HT-29 (cell line): ENCODE measurements at places on chromosomes 16 and 17.
A peak's percentile ranks its signal among the peaks of the same experiment; 100 is the strongest.

DNA sequence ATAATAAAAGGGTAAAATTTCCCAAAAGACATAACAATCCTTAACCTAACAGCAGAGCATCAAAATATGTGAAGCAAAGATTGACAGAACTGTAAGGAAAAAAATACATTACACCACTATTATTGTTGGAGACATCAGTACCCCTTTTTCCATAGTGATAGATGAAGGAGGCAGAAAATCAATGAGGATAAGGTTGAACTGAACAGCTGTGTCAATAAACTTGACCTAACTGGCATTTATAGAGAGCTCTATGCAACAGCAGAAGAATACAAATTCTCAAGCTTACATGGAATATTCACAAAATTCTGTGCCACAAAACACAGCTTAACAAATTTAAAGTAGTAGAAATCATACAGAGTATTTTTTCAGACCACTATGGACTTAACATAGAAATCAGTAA, 195.0 kb upstream of the ELAC2 start:
- DNase-seq = no peak

DNA sequence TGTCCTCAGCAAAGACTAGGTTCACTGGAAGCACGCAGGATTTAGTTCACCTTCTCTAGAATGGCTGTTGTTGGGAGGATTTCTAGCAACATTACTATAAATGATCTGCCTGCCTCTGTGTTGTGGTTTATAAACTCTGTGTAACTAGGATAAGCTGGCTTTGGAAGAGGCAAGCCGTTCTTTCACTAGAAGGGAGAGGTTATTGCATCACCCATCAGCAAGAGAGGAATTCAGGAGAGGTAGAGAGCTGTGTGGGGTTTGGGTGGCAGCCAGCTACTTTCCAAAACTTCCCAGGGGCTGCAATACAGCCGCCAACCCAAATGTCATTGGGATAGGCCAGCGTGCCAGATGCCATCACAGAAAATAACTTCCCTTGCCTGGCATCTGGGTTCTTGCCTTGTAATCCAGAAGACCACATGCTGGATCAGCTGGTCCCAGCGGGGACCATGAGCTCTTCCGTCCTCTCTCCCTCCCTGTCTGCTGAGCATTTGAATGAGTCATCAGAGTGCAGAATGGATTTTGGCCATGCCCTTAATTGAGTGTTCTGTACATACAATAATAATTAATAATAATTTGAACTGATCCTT, 95.7 kb upstream of the RBFOX1 start:
- no peak for DNase-seq

DNA sequence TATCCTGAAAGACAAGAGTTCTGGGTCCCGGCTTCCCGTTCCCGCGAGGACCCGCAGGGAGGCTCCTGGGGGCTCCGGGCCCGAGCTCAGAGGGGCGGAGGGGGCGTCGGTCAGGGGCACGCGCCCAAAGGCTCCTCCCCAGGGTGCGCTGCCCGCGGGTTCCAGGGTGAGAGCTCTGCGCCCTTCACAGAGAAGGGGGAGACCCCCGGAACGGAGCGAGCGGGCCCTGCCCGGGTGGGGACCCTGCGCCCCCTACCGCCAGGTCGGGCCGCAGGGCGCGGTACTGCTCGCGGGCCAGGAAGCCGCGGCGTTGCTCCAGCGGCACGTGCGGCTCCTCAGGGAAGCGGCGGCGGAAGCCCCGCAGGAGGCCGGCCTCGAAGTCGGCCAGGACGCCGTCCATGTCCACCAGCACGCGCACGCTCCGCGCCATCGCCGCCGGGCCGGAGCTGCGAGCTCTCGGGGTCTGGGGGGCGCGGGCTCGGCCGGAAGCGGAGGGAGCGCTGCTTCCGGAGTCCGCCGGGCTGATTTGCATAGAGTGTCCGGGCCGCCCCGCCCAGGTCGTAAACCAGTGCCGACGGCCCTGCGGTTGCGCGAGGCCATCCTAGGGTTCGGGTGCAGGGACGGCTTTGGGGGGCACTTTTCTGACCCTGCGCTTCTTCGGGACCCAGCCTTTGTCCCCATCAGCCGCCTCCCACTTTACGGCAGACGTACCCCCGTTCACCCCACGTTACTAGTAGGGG, at the start of gene NT5C:
Gene NT5C (minus strand): TSS at position 465 of the 740 bp plus-strand sequence. CDS start 35 bp downstream, at position 430.
- peak; percentile 84 for DNase-seq

- DNase-seq = peak; percentile 72
Observed at GRCh38 chr16:84349862-84350684, 18.3 kb upstream of the ATP2C2 start.

GRCh38 chr16:31033709-31034492, 543 bp downstream of the STX4 start:
- peak; percentile 84 for DNase-seq

- no peak for DNase-seq
Observed at GRCh38 chr16:10862438-10862837, 14.6 kb upstream of the CIITA start.

- peak; percentile 67 for DNase-seq
Observed at GRCh38 chr17:48579760-48580554, 1.8 kb upstream of the HOXB4 start.

- peak; percentile 70 for DNase-seq
Observed at GRCh38 chr16:22007509-22008214, at the start of gene MOSMO. TSS of gene MOSMO (plus strand) at chr16:22008111. CDS start at chr16:22008302, 191 bp downstream.

DNA sequence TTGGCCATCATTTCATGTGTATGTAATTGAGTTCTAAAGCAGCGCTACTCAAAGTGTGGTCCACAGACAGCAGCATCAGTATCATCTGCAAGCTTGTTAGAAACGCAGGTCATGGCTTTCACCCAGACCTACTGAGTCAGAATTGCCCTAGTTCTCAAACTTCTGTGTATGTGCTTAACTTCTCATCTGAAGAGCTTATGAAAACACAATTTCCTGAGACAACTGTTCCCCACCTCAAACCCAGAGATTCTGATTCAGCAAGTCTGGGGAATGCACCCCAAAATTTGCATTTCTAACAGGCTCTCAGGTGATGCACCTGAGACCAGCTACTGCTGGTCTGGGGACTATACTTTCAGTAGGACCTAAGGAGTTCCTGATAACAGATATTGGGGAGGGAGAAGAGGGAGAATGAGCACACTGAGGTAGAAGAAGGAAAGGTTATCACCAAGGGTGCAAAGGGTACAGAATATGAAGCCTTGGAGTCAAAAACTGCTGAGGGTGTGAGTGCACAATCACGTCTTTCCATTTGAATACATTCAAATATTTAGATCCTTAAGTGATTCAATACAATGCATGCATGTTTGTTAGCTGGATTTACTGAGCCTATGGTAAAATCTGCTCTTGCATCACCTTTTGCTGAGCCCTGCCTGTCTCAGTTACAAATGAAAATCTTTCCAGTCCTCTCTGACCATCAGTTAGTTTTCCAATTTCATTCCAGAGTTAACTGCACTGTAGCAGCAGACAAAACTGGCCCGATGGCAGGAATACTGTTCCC, 29.2 kb upstream of the SKAP1 start:
- DNase-seq = no peak

DNA sequence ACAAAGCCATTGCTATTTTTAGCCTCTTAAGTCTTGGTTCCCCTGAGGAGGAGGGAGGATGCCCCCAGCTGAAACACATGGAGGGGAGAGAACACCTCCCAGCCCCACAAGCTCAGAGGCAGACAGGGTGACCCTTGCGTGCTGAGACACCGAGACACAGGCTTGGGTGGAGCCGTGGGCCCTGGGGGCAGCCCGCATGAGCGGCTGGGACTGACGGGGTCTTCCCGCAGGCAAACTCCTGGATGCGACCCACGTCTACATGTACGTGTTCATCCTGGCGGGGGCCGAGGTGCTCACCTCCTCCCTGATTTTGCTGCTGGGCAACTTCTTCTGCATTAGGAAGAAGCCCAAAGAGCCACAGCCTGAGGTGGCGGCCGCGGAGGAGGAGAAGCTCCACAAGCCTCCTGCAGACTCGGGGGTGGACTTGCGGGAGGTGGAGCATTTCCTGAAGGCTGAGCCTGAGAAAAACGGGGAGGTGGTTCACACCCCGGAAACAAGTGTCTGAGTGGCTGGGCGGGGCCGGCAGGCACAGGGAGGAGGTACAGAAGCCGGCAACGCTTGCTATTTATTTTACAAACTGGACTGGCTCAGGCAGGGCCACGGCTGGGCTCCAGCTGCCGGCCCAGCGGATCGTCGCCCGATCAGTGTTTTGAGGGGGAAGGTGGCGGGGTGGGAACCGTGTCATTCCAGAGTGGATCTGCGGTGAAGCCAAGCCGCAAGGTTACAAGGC, 9.8 kb downstream of the SLC16A3 start:
- peak; percentile 91 for DNase-seq

GRCh38 chr17:46968896-46969295, 10.2 kb downstream of the RPRML start:
- DNase-seq = no peak

DNA sequence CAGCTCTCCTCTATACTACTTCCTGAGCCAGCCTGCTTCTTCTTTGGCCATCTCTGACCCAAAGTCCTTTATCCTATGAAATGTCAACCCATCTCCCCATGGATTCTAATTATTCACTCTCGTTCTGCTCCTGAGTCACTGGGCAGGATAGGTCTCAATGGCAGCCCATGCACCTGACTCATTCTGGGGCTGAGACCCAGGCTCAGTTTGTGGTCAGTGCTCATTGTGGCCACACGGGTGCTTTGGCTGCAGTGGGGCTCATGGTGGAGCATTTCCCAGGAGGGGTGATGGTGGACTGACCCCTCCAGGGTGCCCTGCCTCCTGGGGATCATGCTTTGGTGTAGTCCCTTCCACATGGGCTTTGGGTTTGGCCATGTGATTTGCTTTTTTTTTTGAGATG, 154.8 kb upstream of the WSCD1 start:
- DNase-seq = no peak

- DNase-seq = no peak
Observed at GRCh38 chr16:24909856-24910255, 64.1 kb downstream of the SLC5A11 start.

GRCh38 chr16:57264950-57265371, 19.5 kb downstream of the PLLP start:
- DNase-seq = no peak

DNA sequence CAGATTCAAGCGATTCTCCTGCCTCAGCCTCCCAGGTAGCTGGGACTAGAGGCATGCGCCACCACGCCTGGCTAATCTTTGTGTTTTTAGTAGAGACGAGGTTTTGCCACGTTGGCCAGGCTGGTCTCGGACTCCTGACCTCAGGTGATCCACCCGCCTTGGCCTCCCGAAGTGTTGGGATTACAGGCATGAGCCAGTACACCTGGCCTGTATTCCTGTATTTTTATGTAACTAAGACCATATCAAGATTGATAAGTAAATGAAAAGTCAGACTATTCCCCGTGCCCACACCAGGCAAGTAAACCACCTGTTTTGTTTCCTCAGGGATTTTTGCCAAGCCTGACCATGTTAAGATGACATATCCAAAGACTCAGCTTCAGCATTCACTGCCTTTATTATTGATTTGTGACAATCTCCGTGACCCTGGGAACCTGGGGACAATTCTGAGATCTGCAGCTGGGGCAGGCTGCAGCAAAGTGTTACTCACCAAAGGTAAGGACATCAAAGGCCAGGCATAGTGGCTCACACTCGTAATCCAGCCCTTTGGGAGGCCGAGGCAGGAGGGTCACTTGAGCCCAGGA, 5.6 kb downstream of the MRM3 start:
- no peak for DNase-seq

- no peak for DNase-seq
Observed at GRCh38 chr17:39166437-39167335, 725 bp upstream of the ARL5C start.

GRCh38 chr17:5705081-5705875, 121.0 kb upstream of the NLRP1 start:
- DNase-seq = no peak

- DNase-seq = no peak
Observed at GRCh38 chr16:89176147-89176690, 4.7 kb downstream of the CDH15 start.

GRCh38 chr17:49871211-49871610, 23.3 kb upstream of the TAC4 start:
- DNase-seq = no peak

DNA sequence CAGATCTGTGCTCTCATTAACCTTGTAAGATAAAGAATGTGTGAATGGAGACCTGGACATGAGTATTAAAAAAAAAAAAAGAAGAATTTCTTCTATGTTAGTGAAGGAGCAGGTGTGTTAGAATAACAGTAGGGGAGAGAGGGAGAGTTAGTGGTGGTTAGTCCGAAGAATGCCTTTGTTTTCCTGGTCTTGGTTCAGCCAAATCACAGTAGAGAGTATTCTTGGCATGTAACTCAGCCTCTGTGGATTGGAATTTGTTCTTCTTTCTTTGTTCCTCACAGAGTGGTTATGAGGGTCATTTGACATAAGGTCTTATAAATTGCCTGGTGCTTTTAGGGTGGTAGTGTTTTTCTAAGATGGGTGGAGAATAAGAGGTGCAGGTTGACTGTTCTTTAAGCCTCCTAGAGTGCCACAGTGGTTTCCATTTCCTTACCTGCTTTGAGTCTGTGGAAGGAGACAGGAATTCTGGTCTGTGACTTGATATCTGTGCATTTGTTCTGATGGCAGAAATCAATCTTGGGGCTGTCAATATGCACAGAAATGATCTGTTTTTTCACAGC, 17.6 kb downstream of the NUP93 start:
- DNase-seq = no peak

- DNase-seq = no peak
Observed at GRCh38 chr16:85326794-85327181, 214.5 kb upstream of the CIBAR2 start.

- DNase-seq = no peak
Observed at GRCh38 chr17:15431196-15431595, 36.2 kb downstream of the CDRT4 start.

- DNase-seq = no peak
Observed at GRCh38 chr16:16917191-16917785, 538.3 kb downstream of the NPIPA7 start.

DNA sequence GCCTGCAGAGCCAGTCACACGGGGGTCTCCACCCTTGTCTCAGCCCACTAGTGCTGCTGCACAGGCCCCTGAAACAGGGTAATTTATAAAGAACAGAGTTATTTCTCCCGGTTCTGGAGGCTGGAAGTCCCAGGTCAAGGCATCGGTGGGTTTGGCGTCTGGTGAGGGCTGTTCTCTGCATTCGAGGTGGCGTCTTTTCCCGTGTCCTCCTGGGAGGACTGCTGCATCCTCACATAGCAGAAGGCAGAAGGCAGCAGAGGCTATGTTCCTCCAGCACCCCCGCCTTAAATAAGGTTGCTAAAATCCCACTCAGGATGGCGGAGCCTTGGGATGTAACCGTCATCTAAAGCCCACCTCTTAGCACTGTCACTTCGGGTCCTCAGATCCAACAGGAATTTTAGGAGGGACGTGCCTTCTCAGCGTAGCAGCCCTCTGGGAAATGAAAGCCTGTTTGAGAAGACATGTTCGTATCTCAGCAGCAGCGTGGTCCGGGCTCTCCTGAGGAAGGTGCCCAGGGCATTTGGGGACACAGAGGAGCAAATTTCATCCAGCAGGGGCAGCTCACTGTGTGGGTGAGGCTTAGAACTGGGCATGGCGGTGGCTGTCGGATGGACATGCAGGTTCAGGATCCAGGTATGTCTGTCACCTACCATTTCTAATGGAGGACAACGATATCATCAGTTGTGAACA, 221.6 kb upstream of the CHMP6 start:
- DNase-seq = no peak

DNA sequence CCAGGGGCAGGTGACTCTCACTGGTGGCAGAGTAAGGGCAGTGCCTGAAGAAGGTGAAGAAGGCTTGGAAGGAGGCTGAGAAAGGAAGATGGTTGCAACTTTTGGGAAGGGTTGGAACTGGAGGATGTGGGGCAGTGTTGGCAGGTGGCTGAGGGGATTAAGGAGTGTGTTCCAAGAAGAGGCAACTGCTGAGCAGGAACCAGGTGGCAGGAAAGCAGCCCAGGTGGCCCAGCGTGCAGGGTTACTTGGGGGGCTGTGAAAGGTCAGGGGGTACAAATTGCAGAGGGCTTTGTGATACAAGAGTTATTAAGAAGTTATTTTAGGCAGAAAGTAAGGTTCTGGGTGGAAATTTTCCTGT, 28.6 kb downstream of the WSCD1 start:
- no peak for DNase-seq
